GM12891 (cell line): ENCODE measurements at places on chromosomes 4 and X.

GRCh38 chrX:105314458-105314857 lies 94.0 kb upstream of the TEX13A start:
- no peak for DNase-seq

DNA sequence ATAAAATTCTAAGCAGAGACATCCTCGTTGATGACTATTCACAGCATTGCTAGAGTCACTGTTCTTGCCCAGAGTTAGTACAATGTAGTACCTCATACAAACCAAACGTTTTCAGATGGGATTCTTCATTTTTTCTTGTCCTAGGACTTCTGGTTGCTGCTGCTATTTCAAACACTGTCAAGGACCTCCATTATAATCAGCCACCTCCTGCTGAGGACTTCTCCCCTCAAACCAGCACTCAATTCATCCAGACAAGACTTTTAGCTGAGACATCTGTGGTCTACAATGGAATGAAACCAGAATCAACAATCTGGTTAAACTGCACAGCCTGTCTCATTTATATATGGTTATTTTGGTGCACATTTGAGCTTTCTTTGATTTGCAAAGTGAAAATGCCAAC lies 1008.8 kb downstream of the STPG2 start:
- no peak for DNase-seq

DNA sequence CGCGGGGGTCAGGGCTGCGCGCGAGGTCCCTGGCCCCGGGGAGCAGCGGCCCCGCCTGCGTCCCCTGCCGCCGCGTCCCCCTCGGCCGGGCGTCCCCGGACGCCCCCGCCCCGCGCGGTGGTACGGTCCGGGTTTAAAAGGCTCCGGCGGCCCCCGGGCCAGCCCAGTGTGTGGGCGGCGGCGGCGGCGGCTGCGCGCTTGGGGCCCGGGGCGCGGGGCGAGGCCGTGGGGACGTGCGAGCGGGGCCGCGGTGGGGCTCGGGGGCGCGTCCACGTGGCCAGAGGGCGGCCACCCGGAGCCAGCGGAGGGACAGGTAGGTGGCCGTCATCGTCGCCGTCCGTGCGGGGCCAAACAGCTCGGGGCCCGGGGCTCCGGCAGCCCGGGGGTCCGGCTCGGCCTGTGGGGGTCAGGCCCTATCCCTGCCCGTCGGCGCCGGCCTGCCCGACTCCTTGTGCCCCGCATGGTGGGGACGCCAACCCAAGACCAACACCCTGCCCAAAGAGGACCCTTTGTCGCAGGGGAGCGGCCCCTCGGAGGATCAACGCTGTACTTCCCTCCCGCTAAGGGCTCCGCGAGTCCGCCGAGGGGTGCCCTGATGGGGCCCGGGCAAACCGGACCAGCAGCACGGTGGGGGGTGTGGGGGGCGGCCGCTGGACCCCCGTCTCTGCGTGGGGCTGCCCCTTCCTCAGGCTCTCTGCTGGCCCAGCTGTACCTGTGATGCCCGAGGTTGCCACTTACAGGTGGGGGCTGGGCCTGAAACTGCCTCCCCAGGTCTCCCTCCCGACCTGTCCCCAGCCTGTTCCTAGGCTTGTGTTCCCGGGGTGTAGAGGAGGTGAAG lies at the start of gene PLXNA3:
PLXNA3 (plus strand) TSS at position 166 of the 838 bp plus-strand sequence. CDS start 1,903 bp downstream, outside the sequence.
- peak; percentile 71 for DNase-seq

GRCh38 chr4:54539500-54540029 lies 118.2 kb upstream of the KIT start:
- DNase-seq, result no peak

- no peak for DNase-seq
These were observed 101.2 kb upstream of the CBLL2 start for GRCh38 chrX:22171287-22172060.

DNA sequence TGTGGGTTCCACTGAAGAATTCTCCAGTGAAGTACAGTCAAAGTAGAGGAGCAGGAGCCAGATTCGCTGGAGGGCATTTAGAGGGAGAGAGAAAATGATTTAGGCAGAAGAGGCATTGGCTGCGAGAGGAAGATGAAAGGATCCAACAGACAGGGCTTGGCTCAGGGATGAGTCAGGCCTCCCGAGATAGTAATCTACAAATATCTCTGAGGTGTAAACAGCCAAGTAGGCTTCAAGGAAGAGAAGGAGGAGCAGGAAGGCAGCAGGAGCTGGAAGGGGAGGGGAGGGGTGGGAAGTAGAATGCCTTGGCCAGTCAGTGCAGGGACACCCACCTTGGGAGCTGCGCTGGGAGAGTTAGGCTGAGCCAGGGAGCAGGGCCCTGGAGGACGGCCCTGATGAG lies 55.5 kb downstream of the PJA1 start:
- no peak for DNase-seq

DNA sequence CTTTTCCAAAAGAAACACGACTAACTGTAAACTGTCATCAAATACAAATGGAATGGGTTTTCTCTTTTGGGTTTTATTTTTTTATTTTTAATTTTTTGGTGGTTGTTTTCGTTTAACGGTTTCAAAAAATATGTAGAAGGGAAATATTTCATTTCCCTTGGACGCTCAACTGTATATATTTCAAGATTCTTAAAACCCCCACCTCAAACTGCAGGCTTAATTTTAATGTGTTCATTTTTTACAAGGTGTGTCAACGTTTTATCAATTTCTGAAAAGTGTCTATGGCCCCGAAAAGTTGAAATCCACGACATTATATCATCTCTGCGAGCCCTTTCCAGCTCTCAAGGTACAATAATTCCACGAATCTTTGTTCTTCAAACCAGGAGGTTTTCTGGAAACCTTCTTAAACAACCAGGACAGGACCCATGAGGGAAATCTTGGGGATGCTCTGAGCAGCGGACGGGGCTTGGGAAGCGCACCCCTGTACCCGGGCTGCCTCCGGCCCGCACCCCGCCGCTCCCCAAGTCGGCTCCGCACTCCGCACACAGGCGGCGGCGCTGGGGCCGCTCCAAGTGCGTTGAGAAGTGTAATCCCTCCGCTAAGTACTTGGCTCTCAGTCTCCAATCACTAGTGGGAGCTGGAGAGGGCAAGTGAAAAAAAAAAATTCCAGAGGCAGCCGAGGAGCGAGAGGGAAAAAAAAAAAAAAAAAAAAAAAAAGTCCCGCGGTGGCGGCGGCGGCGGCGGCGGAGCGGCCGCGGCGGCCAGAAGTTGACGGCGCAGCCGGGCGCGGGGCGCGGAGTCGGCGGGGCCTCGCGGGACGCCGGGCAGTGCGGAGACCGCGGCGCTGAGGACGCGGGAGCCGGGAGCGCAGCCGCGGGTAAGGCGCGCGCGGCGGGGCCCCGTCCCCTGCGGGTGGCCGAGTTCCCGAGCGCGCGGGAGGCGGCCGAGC lies at the start of gene BMPR1B:
BMPR1B (plus strand) TSS at position 764 of the 949 bp plus-strand sequence. CDS start 346,470 bp downstream, outside the sequence.
- no peak for DNase-seq

- no peak for DNase-seq
These were observed 86.0 kb upstream of the NPFFR2 start for GRCh38 chr4:71945791-71946190.

DNA sequence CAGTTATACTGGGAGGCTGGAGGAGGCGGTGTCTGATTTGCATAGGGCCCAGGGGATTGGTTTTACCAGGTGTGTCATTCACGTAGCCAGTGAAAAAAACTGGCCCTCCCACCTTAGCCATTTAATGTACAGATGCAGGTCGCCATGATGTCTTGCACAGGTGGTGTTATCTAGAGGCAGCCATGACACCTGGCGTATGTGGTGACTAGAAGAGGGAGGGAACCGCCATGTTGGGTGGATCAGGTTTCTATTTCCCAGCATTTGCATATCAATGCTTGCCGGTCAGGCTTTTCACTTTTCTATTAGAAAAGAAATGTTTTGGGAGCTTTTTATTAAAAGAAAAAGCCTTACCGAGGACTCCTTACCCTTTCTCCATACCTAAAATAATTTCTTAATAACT lies 523.4 kb downstream of the ADGRL3 start:
- DNase-seq, result no peak

DNA sequence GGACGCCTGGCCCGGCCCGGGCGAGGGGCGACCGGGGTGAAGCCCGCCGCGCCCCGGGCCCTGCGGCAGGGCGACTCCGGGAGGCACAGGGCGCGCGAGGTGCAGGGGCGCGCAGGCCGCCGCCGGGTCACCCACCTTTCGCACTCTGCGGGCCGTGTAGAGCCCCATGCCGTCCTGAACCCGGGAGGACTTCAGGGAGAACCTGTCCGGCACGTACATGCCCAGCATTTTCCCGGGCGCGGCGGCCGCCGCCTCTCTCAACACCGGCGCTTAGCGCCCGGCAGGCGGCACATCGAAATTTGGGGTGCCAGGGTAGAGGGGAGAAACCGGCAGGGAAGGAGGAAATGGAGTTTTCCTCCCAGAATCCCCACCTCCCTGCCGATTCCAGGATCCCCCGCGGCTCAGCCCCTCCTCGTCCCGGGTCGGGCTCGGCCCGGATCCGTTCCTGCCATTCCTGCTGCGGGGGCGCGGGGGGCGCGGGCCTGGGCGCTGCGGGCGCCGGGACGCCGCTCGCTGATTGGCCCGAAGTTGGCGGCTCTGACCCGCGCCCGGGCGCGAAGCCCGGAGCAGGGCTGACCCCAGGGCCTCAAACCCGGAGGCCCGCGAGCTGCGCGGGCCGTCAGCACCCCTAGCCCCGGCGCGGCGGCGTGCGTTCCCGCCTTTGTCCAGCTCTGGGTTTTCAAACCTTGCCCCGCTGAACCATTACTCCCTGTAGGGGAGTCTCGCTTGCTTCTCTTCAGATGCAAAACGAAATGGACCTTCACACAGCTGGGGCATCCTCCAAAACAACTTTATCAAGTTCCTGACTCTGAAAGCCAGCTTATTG lies at the start of gene PRDM5:
PRDM5 (minus strand) TSS at position 346 of the 826 bp plus-strand sequence; CDS start at position 228, 118 bp downstream.
- peak; percentile 18 for DNase-seq

DNA sequence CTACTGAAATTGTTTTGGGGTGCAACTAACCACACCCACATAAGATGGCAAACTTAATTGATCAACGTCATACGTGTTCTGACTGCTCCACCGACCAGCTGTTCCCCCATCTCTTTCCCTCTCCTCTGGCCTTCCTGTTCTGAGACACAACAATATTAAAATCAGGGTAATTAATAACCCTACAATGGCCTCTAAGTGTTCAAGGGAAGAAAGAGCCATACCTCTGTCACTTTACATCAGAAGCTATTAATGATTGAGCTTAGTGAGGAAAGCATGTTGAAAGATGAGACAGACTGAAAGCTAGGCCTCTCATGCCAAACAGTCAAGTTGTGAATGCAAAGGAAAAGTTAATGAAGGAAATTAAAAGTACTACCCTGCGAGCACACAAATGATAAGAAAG lies 173.9 kb upstream of the FTHL17 start:
- DNase-seq, result no peak
